Fibroblast of lung (primary cell): ENCODE measurements at places on chromosomes 1 and 21. TPM values are rescaled to one million over a fixed set of nuclear protein-coding genes. Genes with fewer than 3 reads are reported as not detected.

The CASQ2 gene
- not detected in 2 replicates for total RNA-seq

The BARHL2 gene
- not detected in 2 replicates for total RNA-seq

The RCOR3 gene
- total RNA-seq = 17.5 and 24.9 TPM in 2 replicates

The RAVER2 gene
- total RNA-seq = 5.6 and 7.7 TPM in 2 replicates

The RAB42 gene
- total RNA-seq = 4.1 and 5.8 TPM in 2 replicates

The AKR7A3 gene
- 0.33 and 0.51 TPM in 2 replicates for total RNA-seq
